Uterus (tissue), 4 donors: ENCODE measurements at places on chromosomes 7 and 10.

DNA sequence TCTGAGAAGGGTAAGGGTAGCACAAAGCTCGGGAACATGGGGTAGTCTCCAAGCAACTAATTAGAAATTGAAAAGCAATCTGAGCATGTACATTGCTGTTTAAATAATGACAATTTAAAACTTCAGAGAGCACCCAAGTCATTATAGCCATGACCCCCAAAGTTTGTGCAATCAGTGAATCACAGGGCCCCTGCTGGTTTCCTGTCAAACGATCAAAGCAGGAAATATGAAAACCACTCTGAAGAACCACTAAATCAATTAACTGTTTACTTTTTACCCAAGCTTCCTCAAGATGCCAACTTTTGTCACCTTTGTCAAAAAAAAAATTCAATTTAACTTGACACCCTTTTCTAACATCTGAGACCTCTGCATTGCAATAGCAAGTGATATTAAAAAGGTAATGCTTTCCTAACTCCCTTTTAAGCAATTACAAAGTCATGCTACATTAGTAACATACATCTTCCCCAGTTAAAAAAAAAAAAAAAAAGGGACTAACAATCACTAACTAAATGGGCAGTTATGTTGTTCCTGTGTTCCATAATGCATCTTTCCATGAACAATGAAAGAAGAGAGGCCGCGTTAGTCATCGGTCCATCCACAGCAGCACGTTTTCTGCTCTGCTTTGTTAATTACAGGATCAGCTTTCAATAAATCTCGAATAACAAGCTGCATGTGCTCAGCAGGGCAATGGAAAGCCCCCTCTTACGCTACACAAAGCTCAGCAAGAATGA, 80.6 kb downstream of the ETV1 start:
- DNase-seq, result no peak

- no peak for DNase-seq
Observed at GRCh38 chr10:119103241-119103902, 541 bp upstream of the DENND10 start.

DNA sequence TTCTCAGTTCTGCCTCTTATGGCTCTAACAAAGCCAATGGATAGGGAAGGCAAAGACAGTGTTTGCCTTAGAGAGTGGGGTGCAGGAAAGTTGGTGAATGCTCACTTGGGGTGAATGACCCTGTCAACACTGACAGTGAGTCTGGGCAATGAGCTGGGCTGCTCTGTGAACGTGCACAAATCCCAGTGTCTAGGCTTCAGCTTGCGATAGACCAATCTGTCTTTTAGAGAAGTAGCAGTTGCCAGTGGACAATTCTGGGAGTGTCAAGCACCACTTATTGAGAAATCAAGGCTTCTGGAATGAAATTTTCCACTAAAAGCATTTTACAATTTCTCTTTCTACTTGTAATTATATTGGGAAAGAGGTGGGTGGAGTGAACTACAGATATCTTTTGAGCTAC, 141.4 kb downstream of the HERPUD2 start:
- no peak for DNase-seq

DNA sequence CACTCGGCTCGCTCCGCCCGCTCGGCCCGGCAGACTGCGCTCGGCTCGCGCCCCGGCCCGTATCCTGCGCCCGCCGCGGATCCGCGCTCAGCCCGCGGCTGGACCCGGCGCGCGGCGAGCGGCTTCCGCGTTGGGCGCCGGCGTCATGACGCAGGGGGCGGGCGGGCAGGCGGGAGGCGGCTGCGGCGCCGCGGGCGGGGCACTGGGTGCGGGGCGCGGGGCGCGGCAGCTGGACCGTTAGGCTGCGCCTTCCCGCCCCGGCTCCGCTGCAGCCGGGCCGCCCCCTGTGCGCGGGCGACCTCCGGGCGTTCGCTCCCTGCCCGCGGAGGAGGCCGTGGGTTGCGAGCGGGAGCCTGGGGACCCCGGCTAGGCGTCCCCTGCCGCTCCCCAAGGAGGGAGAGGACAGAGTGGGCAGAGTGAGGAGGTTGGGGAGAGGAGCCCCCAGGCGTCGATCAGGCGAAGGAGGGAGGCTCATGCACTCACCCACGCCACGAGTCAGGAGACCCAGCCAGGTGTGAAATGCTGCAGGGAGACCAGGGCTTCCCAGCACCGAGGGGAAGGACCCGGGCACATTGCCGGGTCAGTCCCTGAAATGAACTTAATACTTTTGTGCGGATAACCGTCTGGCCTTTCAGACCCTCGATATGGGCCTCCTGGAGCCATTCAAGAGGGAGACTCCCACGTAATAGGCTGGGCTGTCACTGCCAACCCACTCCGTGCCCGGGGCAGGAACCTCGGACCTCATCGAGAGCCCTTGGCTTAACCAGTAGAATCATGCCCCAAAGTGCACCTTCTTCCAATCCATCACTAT, at the start of gene PIP4K2A:
PIP4K2A (minus strand) TSS at position 100 of the 811 bp plus-strand sequence. CDS start 252 bp downstream, outside the sequence.
- peak; percentile 66 for DNase-seq

DNA sequence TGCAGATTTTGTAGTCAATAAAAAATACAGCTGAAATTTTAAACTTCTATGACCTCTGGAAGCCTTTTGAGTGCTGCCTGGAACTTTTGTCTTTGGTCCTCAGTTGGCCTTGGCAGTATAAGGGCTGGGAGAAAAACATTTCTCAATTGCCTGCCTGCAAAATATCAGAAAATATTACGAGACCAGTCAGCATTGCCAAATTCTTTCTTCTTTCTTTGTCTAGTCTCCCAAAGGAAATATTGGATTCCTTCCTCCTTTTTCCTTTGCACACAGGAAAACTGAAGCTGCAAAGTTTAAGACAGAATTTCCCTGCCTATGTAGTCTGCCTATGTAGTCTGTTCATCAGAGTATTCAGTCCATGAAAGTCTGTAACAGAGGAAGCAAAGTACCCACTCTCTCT, 95.9 kb downstream of the CHRM2 start:
- DNase-seq, result no peak

DNA sequence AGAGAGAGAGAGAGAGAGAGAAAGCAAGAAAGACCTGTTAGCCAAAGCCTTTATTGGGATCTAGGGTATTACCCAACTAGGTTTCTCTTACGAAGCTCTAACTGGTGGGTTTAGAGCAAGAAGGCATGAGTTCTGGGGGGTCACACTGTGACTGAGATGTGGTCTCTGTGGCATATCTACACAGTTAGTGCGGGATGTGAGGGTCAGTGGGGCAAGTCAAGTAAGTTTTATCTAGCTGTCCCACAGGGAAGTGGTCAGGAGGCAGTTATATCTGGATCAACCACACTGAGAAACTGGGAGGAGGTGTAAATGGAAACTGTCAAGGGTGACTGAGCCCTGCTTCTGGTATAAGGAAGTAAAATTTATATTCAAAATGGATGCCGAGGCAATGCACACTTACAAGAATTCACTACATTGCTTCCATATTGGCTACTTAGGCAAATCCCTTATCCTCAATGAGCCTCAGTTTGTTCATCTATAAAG, 331.6 kb upstream of the HPS1 start:
- no peak for DNase-seq

GRCh38 chr7:18521236-18521589, 25.7 kb downstream of the HDAC9 start:
- DNase-seq, result no peak

- DNase-seq, result no peak
Observed at GRCh38 chr10:44824607-44825006, 86.5 kb upstream of the TMEM72 start.

DNA sequence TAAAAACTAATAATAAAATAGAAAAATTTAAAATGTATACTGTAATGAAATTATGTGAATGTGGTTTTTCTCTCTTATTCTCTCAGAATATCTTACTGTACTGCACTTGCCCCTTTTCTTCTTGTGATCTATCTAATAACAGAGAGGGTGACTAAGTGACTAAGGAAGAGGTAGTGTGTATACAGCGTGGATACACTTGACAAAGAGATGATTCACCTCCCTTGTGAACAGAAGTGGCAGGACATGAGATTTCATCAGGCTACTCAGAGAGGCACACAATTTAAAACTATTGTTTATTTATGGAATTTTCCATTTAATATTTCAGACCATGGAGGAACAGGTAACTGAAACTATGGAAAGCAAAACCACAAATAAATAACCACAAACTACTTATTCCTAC, 806.6 kb upstream of the GHITM start:
- DNase-seq, result no peak

- no peak for DNase-seq
Observed at GRCh38 chr10:23538968-23539367, 100.1 kb downstream of the OTUD1 start.

- DNase-seq, result no peak
Observed at GRCh38 chr7:16616542-16616941, 29.0 kb downstream of the ANKMY2 start.

GRCh38 chr7:158760936-158761335, 56.3 kb upstream of the NCAPG2 start:
- no peak for DNase-seq

GRCh38 chr7:98244871-98245270, 7.2 kb downstream of the TECPR1 start:
- no peak for DNase-seq

DNA sequence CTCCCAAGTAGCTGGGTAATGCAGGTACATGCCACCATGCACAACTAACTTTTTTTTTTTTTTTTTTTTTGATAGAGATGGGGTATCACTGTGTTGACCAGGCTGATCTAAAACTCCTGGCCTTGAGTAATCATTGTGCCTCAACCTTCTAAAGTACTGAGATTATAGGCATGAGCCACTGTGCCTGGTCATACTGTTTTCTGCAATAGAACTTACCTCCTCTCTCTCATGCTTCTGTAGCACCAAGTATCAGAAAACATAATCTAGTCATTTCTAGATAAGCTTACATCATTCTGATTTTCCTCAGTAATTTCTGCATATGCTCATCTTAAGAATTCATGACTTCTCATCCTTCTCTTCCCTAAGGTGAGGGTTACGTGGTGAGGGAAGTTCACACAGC, 210.0 kb downstream of the IMMP2L start:
- no peak for DNase-seq

GRCh38 chr7:64838691-64839090, 44.5 kb downstream of the ZNF138 start:
- DNase-seq, result no peak

DNA sequence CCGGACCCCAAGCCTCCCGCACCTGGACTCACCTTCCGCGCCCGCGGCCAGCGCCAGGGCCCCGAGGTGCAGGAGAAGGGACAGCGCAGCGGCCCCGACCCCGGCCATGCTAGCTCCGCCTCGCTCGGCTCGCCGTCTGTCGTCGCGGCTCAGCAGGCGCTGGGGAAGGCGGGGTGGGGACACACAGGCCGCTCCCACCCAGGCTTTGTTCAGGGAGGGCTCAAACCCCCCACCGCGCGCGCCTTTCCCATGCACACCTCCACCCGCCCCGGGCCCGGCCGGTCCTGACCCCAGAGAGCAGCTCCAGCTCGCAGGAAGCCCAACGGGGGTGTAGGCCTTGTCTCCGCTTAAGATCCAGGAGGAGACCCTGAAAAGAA, at the start of gene KCP:
KCP (minus strand) TSS at position 141 of the 377 bp plus-strand sequence; CDS start at position 108, 33 bp downstream.
- no peak for DNase-seq

- DNase-seq, result no peak
Observed at GRCh38 chr10:61792921-61793320, 108.6 kb upstream of the ARID5B start.

GRCh38 chr10:65793738-65794425, 1132.0 kb upstream of the LRRTM3 start:
- no peak for DNase-seq

DNA sequence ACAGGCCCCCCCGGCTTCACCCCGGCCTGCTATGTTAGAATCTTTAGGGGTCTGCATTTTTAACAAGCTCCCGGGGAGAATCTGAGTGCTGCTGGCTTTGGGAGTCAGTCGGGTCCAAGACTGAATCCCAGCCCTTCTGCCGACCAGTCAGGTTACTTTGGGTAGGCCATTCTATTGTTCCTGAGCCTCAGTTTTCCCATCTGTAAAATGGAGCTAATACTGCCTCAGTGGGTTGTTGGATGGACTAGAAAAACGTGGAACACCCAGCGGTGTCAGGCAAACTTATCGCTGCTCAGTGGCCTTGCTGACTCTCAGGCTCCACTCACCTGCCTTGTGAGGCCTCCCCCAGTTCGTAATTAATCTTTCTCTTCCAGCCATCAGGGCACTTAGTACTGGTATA, 11.7 kb downstream of the TBATA start:
- DNase-seq, result no peak

- DNase-seq, result no peak
Observed at GRCh38 chr10:107561136-107561650, 396.7 kb upstream of the SORCS1 start.

- DNase-seq, result no peak
Observed at GRCh38 chr7:105015390-105015965, 1.5 kb downstream of the KMT2E start.

DNA sequence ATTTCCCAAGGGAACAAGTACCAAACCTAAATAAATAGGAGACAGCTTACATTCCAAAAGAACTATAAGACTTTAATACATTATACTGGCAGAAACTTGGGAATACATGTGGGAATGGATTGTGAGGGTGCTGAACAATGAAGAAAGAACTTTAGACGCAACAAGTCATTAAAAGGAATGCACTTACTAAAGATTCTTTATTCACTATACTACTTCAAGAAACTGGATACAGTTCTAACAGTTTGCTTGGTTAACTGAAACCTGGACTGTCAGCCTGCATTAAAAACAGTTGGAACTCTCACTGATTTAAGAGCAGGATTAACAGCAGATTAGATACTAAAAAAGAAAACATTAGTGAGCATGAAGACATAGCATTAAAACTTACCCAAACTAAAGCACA, 12.0 kb downstream of the CACUL1 start:
- DNase-seq, result no peak

DNA sequence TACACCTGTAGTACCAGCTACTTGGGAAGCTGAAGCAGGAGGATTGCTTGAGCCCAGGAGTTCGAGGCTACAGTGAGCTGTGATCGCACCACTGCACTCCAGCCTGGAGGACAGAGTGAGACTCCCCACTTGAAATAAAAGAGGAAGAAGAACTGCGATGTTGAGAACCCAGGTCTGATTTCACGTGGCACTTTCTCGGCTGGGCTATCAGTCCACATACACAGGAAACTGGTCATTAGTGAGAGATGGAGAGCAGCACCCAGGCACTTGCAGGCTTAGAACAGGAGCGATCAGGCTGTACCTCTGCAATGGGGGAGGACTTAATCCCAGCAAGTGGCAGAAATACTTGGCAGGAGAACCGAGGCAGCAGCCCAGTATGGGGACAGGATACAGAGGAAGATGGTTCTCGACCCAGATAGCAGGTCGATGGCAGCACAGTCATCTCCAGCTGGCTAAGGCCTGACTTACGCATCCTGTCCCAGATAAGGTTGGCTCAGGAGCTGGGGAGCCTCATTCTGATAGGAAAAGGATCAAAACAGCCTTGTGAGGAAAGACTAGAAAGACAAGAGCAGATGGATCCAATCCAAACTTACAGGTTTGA, 487.7 kb upstream of the AUTS2 start:
- no peak for DNase-seq
